ENCODE measurements at places on chromosomes 2 and 18.

- no peak for DNase-seq
These were observed 207.1 kb downstream of the ZNF521 start for GRCh38 chr18:25144820-25145219.

DNA sequence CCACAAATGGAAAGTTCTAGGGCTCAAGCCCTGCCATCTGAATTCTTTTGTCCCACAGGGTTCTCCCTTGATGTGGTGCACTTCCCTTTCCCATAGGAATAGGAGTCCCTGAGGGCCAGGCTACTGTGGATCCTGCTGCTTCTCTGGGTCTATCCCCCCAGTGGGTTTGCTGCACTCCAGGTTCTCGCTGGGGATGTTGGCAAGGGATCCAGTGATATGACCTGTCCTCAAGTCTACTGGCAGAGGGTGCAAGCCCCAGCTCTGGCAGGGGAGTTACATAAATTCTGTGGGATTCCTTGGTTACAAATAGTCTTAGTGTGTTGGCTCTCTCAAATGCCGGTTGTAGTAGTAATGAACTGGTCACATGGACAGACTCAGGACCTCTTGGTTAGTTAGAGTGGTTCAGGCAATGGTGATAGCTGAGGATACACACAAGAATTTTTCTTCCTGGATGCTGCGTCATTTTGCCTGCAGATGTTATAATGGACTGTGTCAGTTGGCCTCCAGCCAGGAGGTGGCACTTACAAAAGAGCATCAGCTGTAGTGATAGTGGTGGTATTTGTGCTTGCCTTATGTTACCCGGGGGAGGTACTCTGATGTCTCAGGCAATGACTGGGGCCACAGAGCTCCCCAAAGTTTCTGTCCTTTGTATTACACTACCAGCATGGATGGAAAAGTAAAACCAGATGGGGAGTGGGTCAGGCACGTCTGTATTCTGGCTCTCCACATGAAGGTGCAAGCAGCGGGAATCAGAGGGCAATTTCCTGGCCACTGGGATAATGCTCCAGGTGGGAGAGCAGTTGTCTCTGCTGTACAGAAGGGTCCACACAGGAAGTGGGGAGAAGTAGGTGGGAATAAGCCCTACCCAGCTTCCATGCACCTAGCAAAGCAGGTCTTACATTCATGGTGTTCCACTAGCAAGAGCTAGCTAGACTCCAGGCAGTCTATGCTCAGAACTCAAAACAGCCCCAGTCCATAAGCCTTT is 267.9 kb downstream of the SOX11 start:
- DNase-seq = no peak

DNA sequence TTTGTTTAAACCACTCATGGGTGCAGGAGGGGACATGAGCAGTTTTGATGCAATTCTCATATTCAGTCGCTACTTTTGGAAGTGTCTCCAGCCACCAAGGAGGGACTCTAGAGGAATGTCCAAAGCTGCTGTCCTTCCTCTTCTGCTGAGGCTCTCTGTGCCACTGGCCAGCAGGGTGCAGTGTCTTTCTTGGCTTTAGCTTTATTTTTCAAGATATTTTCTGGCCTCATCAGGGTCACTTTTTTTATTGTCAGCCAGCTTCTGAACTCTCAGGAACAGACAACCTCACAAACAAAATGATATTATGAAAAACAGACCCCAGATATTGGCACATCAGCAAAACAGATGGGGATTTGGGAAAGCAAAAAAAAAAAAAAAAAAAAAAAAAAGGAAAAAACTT is 289.3 kb upstream of the ZSWIM2 start:
- peak; percentile 31 for DNase-seq

GRCh38 chr18:36309436-36310391 is 12.2 kb downstream of the FHOD3 start:
- DNase-seq = peak; percentile 90

GRCh38 chr2:13584020-13584419 is 867.3 kb downstream of the TRIB2 start:
- no peak for DNase-seq

DNA sequence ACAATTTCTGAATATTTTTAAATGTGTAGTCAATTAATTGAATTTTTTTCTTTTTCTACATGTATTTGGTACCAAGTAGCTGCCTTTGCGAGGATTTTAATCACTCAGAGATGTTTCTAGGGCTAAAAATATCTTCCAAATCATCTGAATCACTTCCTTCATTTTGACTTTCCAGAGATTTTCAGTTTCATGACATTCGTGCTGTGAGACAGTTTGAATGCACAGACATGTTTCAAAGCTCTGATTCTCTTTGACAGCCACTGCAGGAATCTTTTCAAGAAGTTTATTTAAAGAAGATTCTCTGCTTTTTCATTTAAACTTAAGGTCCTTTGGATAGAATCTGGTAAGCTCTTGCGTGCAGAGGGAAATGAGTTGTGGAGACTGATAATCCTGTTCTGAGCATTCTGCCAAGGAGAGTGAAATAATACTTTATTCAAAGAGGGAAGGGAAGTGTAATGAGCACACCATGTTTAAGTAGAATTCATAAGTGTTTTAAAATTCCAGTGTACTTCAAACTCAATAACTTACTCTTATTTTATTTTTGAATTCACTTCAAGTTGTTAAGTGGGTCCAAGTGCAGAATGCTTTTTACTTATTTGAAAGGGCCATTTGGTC is 9.7 kb downstream of the CYBRD1 start:
- DNase-seq = no peak

GRCh38 chr2:55899881-55900280 is 23.7 kb downstream of the EFEMP1 start:
- peak; percentile 2 for DNase-seq

DNA sequence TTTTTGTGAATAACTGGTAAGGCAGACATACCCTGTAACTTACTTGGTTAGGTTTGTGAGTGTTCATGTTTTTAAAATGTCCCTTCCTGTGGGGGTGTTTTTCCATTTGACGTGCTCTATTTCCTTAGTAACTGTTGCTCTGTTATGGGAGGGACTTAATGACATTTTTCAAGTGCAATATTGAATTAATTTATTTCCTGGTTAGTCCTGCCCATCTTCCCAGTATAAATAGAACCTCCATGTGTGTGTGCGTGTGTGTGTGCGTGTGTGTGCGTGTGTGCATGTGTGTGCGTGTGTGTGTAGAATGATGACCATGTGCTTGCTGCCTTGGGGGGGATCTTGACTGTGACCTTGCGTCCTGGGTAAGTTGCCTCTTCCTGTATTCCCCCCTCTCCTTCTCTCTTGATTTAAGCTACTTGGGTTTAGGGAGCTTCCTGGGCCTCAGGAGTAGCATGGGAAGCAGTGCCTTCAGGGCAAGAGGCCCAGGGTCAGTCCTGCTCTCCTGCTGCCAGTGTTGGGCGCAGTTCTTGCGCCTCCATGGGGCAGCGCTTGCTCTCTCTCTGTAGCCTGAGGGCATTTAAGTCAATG is 163.9 kb downstream of the LDLRAD4 start:
- peak; percentile 8 for DNase-seq

DNA sequence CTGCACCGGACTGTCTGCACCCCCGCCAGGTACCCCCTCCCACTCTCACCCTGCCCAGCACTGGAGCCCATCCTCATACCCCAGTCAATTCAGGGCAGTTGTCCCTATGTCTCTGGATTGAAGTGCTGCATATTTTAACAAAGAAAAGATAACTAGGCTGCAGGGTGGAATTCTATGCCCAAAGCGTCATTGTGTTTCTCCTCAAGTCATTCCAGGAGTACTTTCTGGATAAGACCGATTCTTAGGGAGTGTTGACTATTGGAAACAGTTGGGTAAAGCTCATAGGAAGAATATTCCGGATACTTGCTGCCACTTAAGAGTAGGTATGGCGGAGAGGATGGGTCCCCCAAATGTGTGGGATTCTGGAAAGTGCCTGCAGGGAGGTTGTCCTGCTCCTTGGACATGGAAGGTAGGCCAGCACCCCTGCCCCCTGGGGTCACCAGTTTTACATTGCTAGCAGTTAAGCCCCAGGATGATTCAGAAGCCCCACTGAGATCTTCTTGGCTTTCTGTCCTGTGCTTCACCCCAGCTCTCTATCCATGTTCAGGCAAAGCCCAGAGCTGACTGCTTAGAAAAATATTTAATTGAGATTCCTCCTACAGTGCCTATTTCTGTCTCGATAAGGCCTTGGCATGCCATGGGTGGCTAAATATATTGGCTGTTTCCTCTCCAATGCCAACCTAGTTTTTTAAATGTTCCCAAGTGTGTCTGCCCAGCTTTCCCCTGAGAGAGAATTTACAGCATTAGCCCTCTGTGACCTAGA is 48.2 kb downstream of the RPL37A start:
- DNase-seq = no peak

DNA sequence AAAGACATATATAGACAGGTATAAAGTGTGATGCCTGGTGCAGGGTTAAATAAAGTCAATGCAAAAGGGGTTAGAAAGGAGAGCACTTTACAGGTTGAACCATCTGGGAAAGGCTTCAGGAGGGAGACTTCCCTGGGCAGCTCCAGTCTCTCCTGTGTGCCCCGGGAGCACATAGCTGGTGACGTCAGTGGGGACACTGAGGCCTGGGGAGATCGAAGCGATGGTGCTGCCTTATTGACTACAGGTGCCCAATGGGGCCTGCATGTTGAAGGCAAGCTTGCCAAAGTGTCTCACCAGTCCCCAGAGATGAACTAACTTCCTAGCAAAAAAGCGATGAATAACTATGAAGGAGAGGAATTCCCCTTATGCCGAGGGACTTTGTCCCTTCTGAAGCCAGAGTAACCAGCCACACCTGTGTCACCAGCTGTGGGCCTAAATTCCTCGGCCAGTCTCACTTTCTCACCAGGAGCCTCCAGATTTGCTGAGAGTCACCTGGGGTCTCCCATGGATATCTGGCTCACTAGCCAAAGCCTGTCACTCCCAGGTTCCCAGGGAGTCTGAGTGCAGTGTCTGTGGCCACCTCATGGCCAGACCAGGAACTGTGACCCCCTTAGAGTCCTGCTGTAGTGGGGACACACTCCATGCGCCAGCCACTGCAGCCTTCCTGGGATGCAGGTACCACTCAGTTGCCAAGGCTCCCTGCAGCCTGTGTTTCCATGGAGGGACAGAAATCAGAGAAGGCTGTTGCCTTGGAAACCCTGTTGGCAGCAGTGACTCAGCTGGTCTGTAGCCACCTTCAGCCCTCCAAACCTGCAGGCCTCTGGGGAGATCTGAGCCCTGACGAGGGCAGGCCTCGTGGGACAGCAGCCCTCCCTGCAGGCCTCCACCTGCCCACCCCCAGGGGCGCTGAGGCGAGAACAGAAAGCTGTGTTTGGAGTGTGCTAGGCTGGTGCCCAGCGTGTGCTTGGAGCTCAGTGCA is 128.7 kb downstream of the CTIF start:
- peak; percentile 51 for DNase-seq

GRCh38 chr2:104874230-104874629 is 20.3 kb downstream of the POU3F3 start:
- DNase-seq = no peak

DNA sequence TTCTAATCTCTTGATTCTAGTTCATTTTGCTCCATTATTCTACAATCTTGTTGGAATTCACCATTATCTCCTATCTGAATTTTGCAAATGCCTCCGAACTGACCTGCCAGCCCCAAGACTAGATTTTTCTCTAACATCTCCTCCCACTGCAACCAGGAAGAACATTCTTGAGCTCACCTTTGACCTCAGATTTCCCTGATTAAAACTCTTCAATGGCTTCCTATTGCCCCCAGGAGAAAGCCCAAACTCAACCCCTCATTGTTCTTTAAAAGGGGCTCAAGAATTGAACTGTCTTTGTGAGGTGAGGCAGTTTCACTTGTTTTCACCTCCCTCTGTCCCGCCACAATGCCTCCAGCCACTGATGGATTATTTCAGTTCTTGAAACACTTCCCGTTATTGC is 784.6 kb upstream of the ZEB2 start:
- no peak for DNase-seq

DNA sequence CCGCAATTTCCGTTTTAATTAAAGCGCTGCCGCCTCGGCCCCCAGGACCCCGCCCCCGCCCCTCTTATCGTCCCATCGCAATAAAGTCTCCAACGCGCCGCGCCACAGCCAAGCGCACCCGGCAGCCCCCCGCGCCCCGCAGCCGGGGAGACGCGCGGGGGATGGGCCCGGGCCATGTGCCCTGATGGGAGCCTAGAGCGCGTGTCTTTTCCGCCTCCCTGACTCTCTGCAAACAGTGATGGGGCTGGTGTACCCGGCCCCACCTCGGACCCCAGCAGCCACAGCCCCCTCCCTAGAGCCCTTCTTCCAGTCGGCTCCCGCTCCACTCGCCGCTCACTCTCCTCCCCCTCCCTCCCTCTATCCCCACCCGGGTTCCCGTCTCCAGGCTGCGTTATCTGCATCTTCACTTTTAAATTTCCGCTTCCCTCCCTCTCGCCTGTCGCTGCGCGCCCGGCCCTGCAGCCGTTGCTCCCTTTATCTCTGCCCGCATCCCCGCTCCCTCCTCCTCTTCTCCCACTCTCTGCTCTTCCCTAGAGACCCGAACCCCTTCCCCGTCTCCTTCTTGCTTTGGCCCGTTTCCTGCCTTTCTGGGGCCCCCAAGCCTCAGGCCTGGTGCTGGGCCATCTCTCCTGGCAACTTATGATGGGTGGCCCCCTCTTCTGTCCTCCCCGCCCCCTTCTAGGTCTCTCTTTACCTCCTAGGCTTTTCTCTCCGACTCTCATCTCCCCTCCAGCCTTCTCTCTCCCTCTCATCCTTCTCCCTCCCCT is 524 bp upstream of the FEV start:
- DNase-seq = no peak

DNA sequence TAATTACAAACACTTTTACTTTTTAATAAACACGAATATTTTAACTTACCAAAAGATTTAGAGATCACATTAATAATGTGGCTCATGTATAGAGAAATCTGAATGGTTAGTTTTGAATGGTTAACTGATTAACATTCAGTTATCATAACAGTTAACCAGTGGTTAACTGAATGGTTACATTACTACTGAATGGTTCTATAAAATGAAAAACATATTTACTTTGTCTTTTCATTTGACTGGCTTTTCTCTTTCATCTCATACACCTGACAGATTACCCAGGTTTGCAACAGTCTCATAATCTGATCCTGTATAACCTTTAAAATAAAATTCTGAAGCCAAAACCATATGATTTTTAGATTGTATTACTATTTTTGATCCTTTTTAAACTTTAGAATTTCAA is 91.9 kb downstream of the EPB41L5 start:
- no peak for DNase-seq

- DNase-seq = peak; percentile 50
These were observed 47.4 kb upstream of the RMDN2 start for GRCh38 chr2:37877457-37878315.

DNA sequence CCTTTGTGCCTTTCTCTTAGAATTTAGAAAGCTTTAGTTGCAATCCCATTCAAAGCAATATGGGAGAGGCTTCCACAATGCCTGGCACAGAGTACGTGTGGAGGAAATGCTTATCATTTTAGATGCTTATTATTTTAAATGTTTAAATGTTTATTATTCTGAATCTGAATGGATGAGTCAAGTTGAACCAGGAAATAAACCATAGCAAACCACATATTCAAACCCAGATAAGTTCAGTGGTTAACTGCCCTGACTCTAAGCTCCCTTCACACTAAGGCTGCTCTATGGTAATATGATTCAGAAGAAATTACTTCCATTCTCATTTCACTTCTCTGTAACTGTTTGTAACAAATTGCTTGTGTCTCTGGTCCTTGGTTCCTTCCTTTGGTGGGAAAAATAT is 5.2 kb upstream of the PPP4R1 start:
- peak; percentile 59 for DNase-seq

All from Caki2 (cell line).